ENCODE measurements at places on chromosomes 2 and 18.

DNA sequence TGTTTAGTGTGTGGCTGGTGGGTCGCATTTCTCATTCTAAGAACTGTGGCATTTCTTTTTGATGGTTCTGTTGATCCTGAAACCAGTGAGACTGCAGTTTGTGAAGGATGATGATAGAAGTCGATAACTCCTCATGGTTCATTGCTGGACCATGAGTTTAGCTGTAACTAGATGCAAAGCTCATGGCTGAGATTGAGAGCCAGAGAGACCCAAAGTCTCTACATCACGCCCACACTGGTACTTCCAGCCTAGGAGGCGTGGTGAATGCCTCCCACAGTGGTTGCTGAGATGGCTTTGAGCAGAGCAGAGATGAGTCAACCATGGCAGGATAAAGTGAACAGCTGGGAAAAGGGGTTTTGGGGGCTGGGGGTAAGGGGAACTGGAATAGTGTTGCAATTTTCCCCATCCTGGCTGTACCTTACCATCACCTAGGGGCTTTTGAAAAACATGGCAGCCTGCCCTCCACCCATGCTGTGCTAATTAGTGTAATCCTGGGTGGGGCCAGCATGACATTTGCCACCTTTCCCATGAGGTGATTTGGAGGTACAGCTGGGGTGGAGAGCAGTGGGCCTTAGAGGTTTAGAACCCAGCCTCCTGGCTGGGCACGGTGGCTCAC, 24.1 kb downstream of the INPP4A start:
- DNase-seq = no peak

- DNase-seq = peak; percentile 65
These were observed 34.1 kb upstream of the MAT2A start for GRCh38 chr2:85504778-85505261.

GRCh38 chr18:68847219-68847837, 49.4 kb downstream of the CCDC102B start:
- DNase-seq = no peak

- DNase-seq = no peak
These were observed 195.6 kb upstream of the MC4R start for GRCh38 chr18:60568220-60568619.

DNA sequence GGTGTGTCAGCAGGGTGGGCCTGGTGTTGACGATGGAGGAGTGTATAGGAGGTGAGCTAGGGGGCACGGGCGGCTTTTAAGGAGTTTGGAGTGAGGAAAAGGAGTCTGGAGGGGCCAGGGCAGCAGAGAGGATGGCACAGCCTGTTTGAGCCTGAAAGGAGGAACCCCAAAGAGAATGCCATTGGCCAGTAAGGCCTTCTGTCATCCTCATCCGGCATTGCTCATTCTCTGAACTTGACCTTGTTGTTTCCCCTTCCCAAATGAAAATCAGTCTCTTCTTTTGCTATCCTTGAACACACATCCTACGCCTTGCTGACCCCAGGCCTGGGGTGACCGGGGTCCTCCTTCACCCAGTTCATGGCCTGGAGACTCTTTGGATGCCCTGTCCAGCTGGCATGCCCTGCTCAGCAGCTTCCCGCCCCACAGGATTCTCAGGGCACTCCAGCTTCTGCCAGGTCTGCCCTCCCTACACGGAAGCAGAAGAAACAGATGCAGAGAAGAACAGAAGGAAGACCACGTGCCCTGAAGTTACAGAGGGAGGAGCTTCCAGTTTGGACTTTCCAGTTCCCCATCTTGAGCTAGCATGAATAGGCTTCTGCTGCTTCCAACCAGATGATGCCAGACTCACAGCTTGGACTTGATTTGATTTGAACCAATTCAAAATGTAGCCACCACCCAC, 20.5 kb upstream of the KIF3C start:
- no peak for DNase-seq

DNA sequence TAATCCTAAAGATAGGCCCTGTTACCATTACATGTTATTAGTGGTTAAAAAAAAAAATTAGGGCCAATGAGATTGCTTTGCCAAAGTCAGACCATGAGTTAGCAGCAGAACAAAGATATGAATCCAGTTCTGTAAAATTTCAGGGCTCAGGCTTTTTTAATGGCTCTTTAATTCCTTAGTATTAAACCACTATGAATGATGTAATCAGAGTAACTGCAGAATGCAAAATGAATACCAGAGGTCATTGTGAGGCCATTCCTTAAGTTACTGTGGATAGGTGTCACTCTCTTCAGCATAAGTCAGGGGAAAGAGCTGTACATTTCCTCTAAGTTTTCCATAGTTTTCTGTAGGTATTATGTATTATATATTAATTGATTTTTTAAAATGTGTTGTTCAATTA, 42.2 kb upstream of the TBR1 start:
- DNase-seq = no peak

- no peak for DNase-seq
These were observed 75.2 kb upstream of the TTC39C start for GRCh38 chr18:23939366-23939765.

- DNase-seq = no peak
These were observed 17.5 kb downstream of the MGAT4A start for GRCh38 chr2:98713332-98714015.

- DNase-seq = no peak
These were observed 1291.7 kb upstream of the CRIM1 start for GRCh38 chr2:35063836-35064235.

- DNase-seq = no peak
These were observed 35.9 kb downstream of the AFF3 start for GRCh38 chr2:100106460-100106859.

DNA sequence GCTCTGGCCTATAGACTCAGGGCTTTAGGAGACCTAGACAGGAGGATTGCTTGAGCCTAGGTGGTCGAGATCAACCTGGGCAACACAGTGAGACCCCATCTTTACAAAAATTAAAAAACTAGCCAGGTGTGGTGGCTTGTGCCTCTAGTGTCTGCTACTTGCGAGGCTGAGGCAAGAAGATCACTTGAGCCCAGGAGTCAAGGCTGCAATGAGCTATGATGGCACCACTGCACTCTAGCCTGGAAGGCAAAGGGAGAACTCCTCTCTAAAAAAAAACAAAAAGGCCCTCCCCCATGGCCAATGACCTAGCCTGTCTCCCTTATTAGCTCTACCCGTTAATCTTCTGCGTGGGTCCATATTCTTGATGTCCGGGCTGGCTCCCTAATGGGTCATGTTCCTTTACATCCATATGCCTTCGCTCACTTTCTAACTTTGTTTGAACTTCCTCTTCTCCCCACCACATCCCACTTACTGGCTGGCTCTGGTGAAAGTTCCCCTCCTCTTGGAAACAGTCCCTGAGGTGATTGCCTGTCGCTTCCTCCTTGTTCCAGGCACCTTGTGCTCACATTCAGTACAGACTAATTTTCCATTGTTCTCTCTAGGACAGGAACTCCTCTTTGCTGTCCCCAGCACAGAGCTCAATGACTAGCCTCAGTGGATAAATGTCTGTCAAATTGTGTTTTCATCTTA, 103.0 kb downstream of the AFF3 start:
- no peak for DNase-seq

DNA sequence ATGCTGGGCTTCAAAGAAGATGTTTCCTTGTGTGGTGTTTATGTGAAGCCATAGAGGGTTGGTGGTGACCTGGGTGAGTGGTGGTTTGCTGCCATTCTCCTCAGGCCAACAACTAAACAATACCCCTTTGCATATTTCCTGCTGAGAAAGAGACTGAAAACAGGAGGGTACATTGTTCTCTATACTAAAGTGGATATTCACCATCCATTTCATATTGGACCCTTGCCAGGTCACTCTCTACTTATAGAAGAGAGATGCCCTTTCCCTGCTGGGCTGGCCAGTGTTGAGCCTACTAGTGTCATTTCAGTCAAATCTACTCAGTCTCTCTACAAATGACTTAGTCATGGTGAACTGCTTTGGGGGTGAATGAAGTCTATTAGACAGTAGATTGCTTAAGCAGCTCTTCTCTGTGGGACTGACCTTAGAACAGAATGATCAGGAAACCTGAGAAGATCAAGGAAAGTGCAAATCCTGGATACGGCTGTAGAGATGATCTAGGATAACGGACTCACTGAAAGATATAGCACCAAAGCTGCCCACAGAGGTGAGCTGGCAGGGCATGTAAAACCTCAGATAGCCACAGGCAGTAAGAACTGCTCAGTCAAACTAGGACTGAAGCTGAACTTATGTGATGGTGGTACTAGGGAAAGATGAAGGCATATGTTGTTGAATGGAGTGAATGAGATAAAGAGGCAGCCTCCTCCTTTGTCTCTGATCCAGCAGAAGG, 154.9 kb downstream of the MYO3B start:
- DNase-seq = no peak

DNA sequence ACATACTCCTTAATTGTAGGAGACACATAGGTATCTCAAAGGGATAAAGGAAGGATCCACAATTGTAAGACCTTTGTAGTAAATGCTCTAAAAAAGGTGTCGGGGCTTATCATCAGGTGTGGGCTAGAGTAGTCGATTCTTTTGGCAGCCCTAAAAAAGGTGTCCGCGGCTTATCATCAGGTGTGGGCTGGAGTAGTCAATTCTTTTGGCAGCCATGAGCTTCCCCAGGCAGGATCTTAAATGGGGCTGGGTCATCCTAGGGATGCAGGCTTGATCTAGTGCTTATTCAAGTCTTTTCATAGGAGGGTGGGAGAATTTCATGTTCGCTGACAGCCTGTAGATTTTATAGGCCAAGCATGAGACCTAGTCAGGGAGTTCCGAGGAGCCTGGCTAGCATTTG, 406.4 kb upstream of the VWC2L start:
- DNase-seq = no peak

DNA sequence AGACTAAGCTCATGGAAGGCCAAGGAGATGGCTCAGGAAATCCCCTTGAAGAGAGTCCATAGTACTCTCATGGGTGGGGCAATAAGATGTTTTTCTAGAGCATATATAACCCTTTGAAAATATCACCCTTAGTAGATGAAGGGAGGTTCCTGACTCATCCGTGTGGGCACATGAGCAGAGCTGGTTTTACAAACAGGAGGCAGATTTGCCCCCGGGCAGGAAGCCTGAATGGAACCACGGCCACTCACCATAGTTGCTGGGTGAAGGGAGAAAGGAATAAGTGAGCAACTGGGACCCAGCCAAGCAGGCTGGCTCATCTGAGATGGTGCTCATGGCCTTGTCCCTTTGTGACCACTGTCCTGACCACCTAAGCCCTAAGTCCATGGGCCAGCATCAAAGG, 29.0 kb upstream of the MAPRE3 start:
- DNase-seq = no peak

DNA sequence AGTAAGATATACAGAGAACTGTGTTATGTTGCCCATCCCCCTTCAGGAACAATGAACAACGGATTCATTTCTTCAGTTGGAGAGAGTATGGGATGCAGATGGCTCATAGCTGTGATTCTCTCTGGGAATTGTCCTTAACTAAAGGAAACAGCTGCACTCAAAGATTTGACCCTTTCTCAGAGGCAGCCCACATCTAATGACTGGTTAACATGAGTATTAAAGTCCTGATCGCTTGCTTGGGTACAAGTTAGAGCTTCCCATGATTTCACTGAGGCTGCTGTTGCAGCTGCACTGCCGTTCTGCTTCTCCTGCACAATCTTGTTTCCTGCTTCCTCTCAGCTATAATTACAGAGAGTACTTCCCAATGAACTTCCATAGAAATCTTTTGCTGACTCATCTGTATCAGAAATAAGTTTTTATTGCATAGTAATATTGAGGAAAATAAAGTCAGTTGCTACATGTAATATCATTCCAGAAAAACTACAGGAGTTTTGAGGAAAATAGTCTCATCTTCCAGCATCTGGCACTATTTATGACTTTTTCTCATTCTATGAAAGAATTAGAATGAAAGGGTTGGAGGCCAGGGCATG, 12.8 kb upstream of the SCN9A start:
- DNase-seq = no peak

- DNase-seq = no peak
These were observed 36.2 kb downstream of the LCT start for GRCh38 chr2:135800513-135801460.

DNA sequence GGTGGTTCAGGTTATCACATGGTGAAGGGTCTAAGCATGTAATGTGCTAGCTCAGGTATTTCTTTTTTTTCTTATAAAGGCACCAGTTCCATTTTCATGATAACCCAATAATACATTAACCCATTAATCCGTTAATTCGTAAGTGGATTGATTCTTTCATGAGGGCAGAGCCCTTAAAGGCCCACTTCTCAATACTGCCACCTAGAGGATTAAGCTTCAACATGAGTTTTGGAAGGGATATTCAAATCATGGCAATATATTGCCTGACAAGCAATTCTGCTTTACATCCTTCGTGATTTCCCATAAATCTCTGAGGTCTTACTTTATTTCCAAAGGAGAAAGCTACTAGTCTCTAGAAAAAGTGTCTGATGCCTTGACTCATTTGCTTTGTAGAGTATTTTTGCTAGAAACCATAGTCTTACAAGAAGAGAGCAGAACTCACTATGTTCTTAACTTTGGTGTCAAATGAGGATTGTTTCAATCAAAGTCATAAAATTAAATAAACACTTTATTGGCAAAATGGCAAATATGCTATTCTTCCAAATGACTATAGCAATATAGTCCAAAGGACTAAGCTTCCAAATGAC, 271.3 kb downstream of the KCNS3 start:
- peak; percentile 38 for DNase-seq

- no peak for DNase-seq
These were observed 34.3 kb upstream of the ATP6V1B1 start for GRCh38 chr2:70901227-70902066.

GRCh38 chr18:10111944-10112343, 198.1 kb downstream of the VAPA start:
- DNase-seq = no peak

GRCh38 chr18:49169037-49169521, 218.3 kb upstream of the SMAD7 start:
- no peak for DNase-seq

DNA sequence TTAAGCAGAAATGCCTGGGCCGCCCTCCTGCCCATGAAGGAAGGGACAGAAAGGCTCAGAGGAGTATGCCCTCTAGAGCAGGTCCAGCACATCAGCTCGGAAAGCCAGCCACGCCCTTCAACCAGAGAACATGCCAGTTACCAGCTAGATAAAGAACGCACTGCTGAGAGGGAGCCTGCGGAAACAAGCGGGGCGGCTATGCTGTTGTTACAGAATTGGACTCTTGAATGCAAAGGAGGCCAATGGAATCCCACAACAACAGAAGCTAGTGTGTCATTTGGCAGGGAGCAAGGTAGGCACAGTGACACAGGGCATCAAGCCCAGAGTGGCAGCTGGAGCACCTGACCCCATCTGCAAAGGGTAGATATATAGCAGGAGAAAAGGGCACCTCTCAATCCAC, 242.9 kb upstream of the ID2 start:
- DNase-seq = no peak

- DNase-seq = no peak
These were observed 222.6 kb downstream of the ANAPC1 start for GRCh38 chr2:111661286-111661940.

- DNase-seq = no peak
These were observed 289.8 kb downstream of the ICOS start for GRCh38 chr2:204226305-204226880.

DNA sequence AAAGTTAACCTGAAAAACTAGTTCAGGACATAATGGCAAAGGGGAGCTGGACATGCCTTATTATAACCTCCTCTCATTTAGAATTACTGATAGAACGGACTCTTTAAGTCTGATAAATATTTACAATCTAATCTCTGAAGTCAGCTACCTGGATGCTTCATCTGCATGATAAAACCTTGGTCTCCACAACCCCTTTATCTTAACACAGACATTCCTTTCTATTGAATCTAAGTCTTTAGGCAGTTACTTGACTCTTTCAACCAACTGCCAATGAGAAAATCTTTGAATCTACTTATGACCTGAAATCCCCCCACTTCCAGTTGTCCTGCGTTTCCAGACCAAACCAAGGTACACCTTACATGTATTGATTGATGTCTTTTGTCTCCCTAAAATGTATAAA, 191.2 kb upstream of the LRRTM4 start:
- no peak for DNase-seq

- no peak for DNase-seq
These were observed 1389.8 kb upstream of the TMEFF2 start for GRCh38 chr2:193584522-193584938.
